ENCODE measurements at places on chromosomes 6 and 20. TPM values are rescaled to one million over a fixed set of nuclear protein-coding genes. Genes with fewer than 3 reads are reported as not detected.

DNA sequence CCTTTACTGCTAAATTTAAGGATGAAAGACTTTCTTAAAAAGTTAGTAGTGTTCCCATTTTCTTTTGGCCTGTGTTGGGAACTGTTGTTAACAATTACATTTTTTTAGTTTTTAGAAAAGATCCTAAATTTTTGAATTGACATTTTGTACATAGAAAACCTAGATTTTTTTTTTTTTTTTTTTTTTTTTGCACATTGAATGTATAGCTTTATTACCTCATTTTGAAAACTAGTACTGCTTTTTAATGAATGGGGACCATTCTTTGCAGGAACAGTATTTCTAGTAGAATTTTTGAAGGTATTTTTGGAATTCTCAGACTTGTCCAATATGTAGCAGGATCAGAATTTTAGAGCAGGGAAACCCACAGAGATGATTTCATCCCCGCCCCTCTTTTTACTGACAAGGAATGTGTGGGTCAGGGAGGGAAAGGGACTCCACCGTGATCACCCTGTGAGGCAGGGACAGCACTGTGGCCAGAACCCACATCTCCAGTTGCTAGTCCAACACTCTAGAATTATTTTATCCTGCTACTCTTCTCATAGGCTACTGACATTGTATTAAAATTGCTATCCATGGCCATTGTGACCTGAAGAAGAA, 154.4 kb upstream of the SUPT3H start:
- no peaks in the 10 kb centered on the region for H3K4me1 ChIP-seq
- H3K27me3 ChIP-seq: peaks cover 10% of the 10 kb centered on the region
- no peak for DNase-seq
- H3K27ac ChIP-seq: no peak overlapping the region

- no peaks in the 10 kb centered on the region for H3K27me3 ChIP-seq
- DNase-seq: no peak
- no peak overlapping the region for H3K4me3 ChIP-seq
- no peaks in the 10 kb centered on the region for H3K36me3 ChIP-seq
Observed at GRCh38 chr6:21999012-21999528, 297.8 kb downstream of the PRL start.

- peaks cover 51% of the 10 kb centered on the region for H3K4me1 ChIP-seq
- peak overlapping the region; percentile 71 for H3K27ac ChIP-seq
- H3K27me3 ChIP-seq: no peaks in the 10 kb centered on the region
- DNase-seq: no peak
Observed at GRCh38 chr6:34095741-34096140, 50.1 kb downstream of the GRM4 start.

- no peak overlapping the region for H3K27ac ChIP-seq
- no peak for DNase-seq
- H3K36me3 ChIP-seq: 0 out of 2 replicates have a peak, but pooled peaks cover 3% of the 10 kb centered on the region
- H3K27me3 ChIP-seq: no peaks in the 10 kb centered on the region
- peaks cover 46% of the 10 kb centered on the region for H3K4me1 ChIP-seq
- H3K4me3 ChIP-seq: no peak overlapping the region
Observed at GRCh38 chr6:14856177-14856576, 389.7 kb upstream of the JARID2 start.

GRCh38 chr6:147678253-147678652, 169.8 kb downstream of the SAMD5 start:
- H3K36me3 ChIP-seq: no peaks in the 10 kb centered on the region
- H3K4me1 ChIP-seq: peaks cover 41% of the 10 kb centered on the region
- no peaks in the 10 kb centered on the region for H3K27me3 ChIP-seq
- no peak overlapping the region for H3K4me3 ChIP-seq

DNA sequence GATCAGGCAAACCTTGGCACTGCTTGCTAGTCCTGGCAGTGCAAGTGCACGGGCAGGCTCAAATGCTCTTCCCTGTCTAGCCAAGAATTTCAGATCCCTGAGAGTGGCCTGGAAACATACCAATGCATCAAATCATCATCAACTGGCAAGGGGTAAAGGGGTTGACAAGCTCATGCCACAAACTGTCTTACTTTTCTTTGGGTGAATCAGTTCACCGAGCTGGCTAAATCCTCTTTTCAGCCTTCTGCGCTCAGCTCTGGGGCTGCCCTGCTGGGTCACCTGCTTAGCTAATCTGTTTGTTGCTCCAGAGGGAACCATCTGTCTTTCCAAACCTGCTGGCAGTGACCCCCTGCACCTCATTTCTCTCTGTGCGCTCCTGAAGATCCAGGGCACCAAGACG, 59.5 kb downstream of the LYRM4 start:
- peaks cover 2% of the 10 kb centered on the region for H3K36me3 ChIP-seq
- no peak for DNase-seq
- H3K4me3 ChIP-seq: no peak overlapping the region

GRCh38 chr6:65399355-65400084, 307.5 kb downstream of the EYS start:
- peaks cover 14% of the 10 kb centered on the region for H3K36me3 ChIP-seq
- H3K27ac ChIP-seq: no peak overlapping the region
- 0 out of 2 replicates have a peak, but pooled peaks cover 3% of the 10 kb centered on the region for H3K27me3 ChIP-seq
- H3K4me1 ChIP-seq: no peaks in the 10 kb centered on the region
- no peak overlapping the region for H3K4me3 ChIP-seq

- no peak overlapping the region for H3K27ac ChIP-seq
- H3K4me3 ChIP-seq: no peak overlapping the region
- no peaks in the 10 kb centered on the region for H3K4me1 ChIP-seq
- no peaks in the 10 kb centered on the region for H3K27me3 ChIP-seq
Observed at GRCh38 chr6:51618563-51618962, 468.9 kb downstream of the PKHD1 start.

DNA sequence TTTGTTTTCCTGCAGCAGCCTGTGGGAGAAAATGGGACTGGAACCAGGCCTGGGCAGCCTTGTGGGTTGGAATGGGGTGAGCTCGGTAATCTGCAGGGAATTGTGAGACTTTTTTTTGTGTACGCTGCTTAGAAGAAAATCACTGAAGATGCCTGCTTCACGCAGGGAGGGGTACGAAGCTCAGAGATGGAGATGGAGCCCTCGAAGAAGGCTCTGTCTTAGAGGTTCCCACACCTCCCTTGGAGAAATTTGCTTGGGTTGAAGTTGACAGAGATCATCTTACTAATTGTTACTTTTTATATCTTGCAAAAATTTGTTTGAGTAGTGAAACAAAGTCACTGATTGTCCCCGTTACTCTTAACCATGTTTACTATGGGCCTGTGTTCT, 894 bp downstream of the PYGB start:
- peak overlapping the region; percentile 88 for H3K4me3 ChIP-seq
- DNase-seq: no peak
- peaks cover 7% of the 10 kb centered on the region for H3K36me3 ChIP-seq
- H3K4me1 ChIP-seq: peaks cover 39% of the 10 kb centered on the region

GRCh38 chr6:1262704-1263038, 49.2 kb upstream of the FOXQ1 start:
- H3K36me3 ChIP-seq: no peaks in the 10 kb centered on the region
- no peak overlapping the region for H3K27ac ChIP-seq
- no peak for DNase-seq
- H3K27me3 ChIP-seq: peaks cover 8% of the 10 kb centered on the region
- H3K4me1 ChIP-seq: peaks cover 12% of the 10 kb centered on the region

DNA sequence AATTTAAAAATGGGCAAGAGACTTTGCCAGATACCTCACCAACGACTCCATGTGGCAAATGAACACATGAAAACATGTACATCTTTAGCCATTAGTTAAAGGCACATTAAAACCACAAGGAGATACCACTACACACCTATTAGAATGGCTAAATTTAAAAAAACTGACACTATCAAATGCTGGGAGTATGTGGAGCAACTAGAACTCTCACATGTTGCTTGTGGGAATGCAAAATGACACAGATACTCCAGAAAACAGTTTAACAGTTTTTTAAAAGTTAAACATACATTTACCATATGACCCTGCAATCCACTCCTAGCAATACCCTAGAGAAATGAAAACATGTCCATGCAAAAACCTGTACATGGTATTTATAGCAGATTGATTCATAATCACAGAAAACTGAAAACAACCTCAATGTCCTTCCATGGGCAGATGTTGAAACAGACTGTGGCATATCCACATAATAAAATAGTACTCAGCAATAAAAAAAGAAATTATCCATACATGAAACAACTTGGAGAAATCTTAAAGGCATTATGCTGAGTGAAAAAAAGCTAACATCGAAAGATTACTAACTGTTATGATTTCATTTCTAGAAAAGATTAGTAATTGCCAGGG, 1.9 kb downstream of the RAB23 start:
- peaks cover 50% of the 10 kb centered on the region for H3K4me1 ChIP-seq
- no peaks in the 10 kb centered on the region for H3K27me3 ChIP-seq
- H3K36me3 ChIP-seq: peaks cover 16% of the 10 kb centered on the region
- peak overlapping the region; percentile 64 for H3K4me3 ChIP-seq
- no peak overlapping the region for H3K27ac ChIP-seq
- DNase-seq: no peak

DNA sequence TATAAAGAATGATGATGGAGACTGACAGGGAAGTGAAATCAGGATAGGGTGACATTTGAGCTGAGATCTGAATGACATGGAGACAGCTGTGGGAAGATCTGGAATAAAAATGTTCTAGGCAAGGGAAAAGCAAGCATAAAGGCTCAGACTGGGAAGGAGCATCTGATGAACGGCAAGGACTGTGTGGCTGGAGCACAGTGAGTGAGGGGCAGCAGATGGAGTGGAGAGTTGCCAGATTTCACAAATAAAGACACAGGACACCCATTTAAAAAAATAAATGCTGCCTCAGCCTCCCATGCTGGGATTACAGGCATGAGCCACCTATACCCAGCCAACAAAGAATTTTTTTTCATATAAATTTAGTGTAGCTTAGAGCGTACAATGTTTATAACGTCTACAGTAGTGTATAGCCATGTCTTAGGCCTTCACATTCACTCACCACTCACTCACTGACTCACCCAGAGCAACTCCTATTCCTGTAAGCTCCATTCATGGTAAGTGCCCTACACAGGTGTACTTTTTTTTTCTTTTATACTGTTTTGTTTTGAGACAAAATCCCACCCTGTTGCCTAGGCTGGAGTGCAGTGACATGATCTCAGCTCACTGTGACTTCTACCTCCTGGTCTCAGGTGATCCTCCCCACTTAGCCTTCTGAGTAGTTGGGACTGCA, 2.4 kb upstream of the ZBTB24 start:
- H3K27ac ChIP-seq: no peak overlapping the region
- H3K4me1 ChIP-seq: peaks cover 41% of the 10 kb centered on the region
- no peak overlapping the region for H3K4me3 ChIP-seq
- no peak for DNase-seq
- peaks cover 16% of the 10 kb centered on the region for H3K36me3 ChIP-seq

- no peak for DNase-seq
- H3K27me3 ChIP-seq: no peaks in the 10 kb centered on the region
- H3K4me3 ChIP-seq: no peak overlapping the region
- peaks cover 38% of the 10 kb centered on the region for H3K4me1 ChIP-seq
Observed at GRCh38 chr6:158789115-158789917, 29.9 kb downstream of the EZR start.

- DNase-seq: no peak
- peak overlapping the region; percentile 78 for H3K27ac ChIP-seq
- no peaks in the 10 kb centered on the region for H3K36me3 ChIP-seq
- H3K27me3 ChIP-seq: no peaks in the 10 kb centered on the region
Observed at GRCh38 chr20:63795178-63795830, 35.8 kb downstream of the ZBTB46 start.

DNA sequence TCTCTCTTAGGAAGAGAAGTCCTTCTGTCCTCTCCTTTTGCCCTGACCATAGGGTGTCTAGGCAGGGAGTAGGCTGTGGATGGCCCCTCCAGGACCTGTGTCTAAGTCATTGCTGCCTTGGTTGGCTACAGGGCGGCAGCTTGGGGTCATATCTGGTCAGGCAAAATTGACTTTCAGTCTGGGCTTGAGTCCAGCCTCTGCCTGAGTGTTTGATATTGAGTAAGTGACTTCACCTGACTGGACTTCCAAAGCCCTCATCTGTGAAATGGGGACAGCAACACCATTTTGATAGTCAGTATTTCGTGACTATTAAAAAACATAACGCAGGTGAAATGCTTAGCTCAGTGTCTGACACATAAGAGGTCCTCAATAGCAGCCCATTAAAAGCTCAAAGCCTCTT, 4.6 kb downstream of the TGM3 start:
- H3K27ac ChIP-seq: no peak overlapping the region
- no peaks in the 10 kb centered on the region for H3K36me3 ChIP-seq
- peaks cover 28% of the 10 kb centered on the region for H3K4me1 ChIP-seq
- no peak overlapping the region for H3K4me3 ChIP-seq

GRCh38 chr20:31638317-31638716, 605 bp downstream of the COX4I2 start:
- DNase-seq: no peak
- no peaks in the 10 kb centered on the region for H3K27me3 ChIP-seq
- H3K4me1 ChIP-seq: no peaks in the 10 kb centered on the region
- no peaks in the 10 kb centered on the region for H3K36me3 ChIP-seq
- H3K27ac ChIP-seq: no peak overlapping the region

GRCh38 chr20:51442602-51443001, 99.9 kb downstream of the NFATC2 start:
- peaks cover 10% of the 10 kb centered on the region for H3K4me1 ChIP-seq
- no peaks in the 10 kb centered on the region for H3K36me3 ChIP-seq
- no peak overlapping the region for H3K27ac ChIP-seq
- H3K27me3 ChIP-seq: no peaks in the 10 kb centered on the region

- H3K27ac ChIP-seq: no peak overlapping the region
- no peak overlapping the region for H3K4me3 ChIP-seq
Observed at GRCh38 chr6:44190715-44191114, 26.0 kb upstream of the MYMX start.

DNA sequence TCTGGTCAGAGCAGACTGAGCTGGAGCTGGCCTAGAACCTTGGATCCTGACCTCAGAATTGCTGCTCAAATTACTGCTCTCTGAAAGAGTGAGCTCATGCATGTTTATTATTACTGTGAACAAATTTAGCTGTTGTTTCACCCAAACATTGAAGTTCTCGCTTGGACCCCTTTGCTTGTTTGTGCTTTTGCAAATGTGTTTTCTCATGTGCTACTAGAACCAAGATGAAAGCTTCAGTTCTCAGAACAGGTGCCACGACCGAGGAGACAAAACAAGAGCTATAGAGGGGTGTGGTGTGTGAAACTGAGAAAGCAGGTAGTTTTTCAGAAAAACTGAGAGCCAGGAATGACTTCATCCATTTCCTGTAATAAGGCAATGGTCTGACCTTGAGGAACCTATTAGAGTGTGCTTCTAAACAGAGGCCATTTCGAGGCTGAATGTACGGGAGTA, 50.0 kb upstream of the ESR1 start:
- H3K27me3 ChIP-seq: no peaks in the 10 kb centered on the region
- DNase-seq: no peak
- H3K4me1 ChIP-seq: peaks cover 7% of the 10 kb centered on the region
- no peaks in the 10 kb centered on the region for H3K36me3 ChIP-seq
- no peak overlapping the region for H3K27ac ChIP-seq

TFAP2C gene
- 23.7 TPM for total RNA-seq

ZBTB46 gene
- 18.9 TPM for total RNA-seq

ANGPT4 gene
- total RNA-seq: 0.25 TPM

TNFRSF21 gene
- 52.7 TPM for total RNA-seq

RAB44 gene
- 0.11 TPM for total RNA-seq

LYRM2 gene
- total RNA-seq: 21.8 TPM

MMUT gene
- 11.2 TPM for total RNA-seq

CEP162 gene
- 7.9 TPM for total RNA-seq

VPS16 gene
- total RNA-seq: 26.2 TPM

DEFB110 gene
- total RNA-seq: not detected

RNF5 gene
- total RNA-seq: 111 TPM

PSORS1C1 gene
- total RNA-seq: 0.34 TPM

SLC52A3 gene
- 7.3 TPM for total RNA-seq

SLC24A3 gene
- total RNA-seq: 4.7 TPM

TBC1D20 gene
- 15.4 TPM for total RNA-seq

Data from WTC11 (cell line).